ENCODE measurements at places on chromosomes 11 and 22.

DNA sequence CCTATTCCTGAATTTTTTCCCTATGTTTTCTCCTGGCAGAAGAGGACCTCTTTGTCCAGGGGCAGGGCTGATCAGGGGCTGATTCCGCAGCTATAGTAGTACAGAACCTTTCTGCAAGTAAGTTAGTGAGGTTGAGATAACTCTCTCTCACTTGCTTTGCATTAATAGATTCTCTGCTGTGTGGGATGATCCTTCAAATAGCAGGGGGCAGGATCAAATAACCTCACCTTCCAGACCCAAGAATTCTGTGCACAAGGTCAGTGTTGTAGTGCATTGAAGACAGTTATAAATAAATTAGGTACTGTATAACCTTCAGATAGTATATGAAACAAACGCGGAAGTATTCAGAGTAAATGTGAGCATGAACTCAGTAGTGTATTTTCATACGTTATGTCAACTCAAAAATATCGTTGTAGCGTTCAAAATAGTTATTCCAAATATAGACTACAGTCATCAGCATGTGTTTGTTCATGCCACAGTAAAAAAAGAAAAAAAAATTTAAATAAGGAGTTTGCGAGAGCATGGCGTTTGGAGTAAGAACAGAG lies 278 bp downstream of the MMP26 start:
- no peak for DNase-seq

DNA sequence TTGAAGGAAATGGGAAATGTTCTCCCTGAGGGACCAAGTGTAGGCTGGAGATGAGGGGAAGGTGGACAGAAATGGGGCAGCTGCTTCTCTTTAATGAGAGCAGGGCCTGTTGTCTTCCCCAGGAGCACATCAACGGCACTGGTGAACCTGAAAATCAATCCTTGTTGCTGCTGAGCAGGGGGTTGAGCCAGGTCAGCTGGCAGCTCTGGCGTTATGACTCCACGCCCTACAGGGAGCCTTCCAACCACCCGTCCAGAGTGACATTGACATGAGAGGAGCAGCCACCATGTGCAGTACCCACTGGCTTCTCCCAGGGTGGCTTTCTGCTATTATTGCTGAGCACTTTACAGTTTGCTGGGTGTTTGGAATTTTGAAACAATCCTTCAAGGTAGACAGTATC lies 116.9 kb upstream of the LDLRAD3 start:
- no peak for DNase-seq

- DNase-seq = no peak
Measured at GRCh38 chr11:45304111-45304991, 18.2 kb upstream of the SYT13 start.

- DNase-seq = no peak
Measured at GRCh38 chr22:45493286-45493771, 9.4 kb upstream of the FBLN1 start.

DNA sequence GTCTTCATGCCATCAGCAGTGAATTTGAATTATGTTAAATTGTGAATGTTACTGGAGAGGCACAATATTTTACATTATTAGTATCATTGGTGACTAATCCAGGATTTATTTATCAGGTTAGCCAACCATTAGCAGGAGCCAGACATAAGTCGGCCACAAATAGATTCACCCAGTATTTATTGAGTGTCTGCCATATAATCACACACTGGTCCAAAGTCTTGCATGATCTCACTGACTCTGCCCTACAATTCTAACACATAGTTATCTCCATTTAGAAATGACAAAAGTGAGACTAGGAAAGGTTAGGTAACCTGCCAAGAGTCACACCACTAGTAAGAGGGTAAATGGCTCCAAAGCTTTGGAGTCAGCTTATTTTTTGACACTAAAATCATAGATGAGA lies 179.6 kb downstream of the BLID start:
- DNase-seq = no peak

- DNase-seq = no peak
Measured at GRCh38 chr11:107359701-107360100, 97.9 kb downstream of the CWF19L2 start.

GRCh38 chr11:68997995-68998348 lies 15.1 kb downstream of the MRGPRF start:
- no peak for DNase-seq
